GM23338 (cell line): ENCODE measurements at places on chromosomes 7 and 10.

- no peak for DNase-seq
Measured at GRCh38 chr7:102417105-102417504, 16.3 kb upstream of the ORAI2 start.

GRCh38 chr10:100291356-100291755 lies 4.9 kb upstream of the BLOC1S2 start:
- DNase-seq, result no peak

- DNase-seq, result no peak
Measured at GRCh38 chr7:15802425-15802824, 115.9 kb upstream of the MEOX2 start.

- no peak for DNase-seq
Measured at GRCh38 chr7:17773289-17773626, 167.0 kb downstream of the SNX13 start.

- DNase-seq, result no peak
Measured at GRCh38 chr7:137774793-137775201, 72.0 kb downstream of the DGKI start.

DNA sequence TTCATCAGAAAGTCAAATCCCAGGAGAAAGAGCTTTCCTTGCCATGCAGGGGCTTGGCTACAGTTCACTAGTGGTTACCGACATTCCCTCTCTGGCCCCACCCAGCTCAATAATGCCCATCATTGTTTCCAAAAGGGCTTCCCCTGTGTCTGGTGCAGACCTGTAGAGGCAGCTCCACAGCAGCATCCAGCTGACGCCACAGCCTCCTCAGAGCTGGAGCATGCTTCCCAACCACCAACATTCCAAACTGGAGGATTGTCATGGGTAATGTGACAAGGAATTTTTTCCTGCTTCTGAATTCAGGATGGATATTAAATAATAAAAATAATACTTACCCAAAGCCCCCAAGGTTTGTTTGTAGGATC lies 77.4 kb downstream of the ZNF365 start:
- DNase-seq, result no peak

DNA sequence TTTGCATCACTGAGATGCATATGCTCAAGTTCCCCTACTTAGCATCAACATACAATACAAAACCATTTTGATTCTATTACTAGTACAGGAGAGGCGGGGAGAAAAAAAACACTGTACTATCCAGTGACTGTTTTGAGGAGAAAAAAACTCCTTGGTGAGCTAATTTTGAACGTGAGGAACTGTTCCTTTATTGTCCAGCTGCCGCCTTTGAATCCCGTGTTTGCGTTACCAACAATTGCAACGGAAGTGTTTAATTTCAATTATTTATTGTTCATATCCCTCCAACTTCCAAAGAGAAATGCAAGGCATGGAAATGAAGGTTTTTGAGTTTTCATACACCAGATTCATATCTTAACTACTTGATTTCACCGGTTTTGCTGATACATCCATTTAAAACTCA lies 66.4 kb upstream of the ARHGAP21 start:
- DNase-seq, result no peak
